ENCODE measurements at places on chromosomes 3 and 15.

DNA sequence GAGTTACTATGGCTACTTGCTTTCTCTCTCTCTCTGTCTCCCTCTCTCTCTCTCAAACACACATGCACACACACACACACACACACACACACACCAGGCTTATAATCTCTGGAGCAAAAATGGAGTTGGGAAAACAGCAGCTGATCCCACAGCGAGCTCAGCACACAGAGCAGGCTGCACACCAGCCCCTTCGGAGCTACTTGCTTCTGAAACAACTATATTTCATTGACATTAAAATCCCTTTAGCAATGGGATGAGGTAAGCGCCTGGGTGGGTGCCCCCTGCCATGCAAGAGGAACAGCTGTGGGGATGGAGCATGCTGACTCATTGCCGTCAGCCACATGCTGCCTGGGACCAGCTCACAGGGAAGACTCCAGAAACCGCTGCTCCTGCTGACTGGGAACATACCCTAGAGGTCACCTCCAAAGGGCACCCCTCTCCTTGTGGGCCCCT, 45.7 kb downstream of the B3GNT5 start:
- peak; percentile 62 for DNase-seq

DNA sequence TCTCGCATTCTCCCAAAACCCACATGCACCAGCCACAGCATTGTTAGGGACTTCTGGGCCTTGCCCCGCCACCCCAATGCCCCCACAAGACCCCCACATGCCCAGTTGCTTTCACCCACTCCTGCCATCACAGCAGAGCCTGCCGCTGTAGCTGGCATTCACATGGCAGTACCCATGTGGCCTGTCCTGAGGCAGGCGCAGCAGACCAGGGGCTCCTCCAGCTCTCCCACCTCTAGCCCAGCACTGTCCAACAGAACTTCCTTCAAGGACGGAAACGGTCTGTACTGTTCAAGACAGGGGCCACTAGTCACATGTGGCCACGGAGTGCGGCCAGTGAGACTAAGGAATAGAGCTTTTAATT, 32.5 kb downstream of the ANP32A start:
- no peak for DNase-seq

- DNase-seq = no peak
Observed at GRCh38 chr15:56040081-56041035, 46.9 kb upstream of the NEDD4 start.

- peak; percentile 73 for DNase-seq
Observed at GRCh38 chr3:129650256-129650872, 43.9 kb upstream of the PLXND1 start.

- DNase-seq = no peak
Observed at GRCh38 chr3:60575718-60576272, 675.5 kb downstream of the FHIT start.

Data from ecto neural progenitor cell (in vitro differentiated cells).